ENCODE measurements at places on chromosomes 1 and 21.
A peak's percentile ranks its signal among the peaks of the same experiment; 100 is the strongest.

- no peak for DNase-seq
Observed at GRCh38 chr1:30126848-30127247, 596.5 kb downstream of the MATN1 start.

GRCh38 chr21:31912501-31912900, 39.7 kb downstream of the HUNK start:
- no peak for DNase-seq

DNA sequence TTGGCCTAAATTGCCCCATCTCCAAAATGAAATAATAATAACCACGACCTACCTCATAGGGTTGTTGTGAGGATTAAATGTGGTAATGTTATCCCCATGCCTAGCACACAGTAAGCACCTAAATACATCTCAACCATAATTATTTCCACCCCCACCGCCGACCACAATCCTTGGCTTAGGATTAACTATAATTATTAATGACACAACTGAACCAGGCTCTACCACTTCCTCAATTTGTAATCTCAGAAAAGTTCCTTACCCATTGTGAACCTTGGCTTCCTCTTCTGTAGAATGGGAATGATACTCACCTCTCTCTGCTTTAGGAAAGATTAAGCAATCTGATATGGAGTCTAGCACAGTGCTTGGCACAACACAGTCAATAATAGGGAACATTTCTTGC, 44.3 kb upstream of the TACSTD2 start:
- no peak for DNase-seq

DNA sequence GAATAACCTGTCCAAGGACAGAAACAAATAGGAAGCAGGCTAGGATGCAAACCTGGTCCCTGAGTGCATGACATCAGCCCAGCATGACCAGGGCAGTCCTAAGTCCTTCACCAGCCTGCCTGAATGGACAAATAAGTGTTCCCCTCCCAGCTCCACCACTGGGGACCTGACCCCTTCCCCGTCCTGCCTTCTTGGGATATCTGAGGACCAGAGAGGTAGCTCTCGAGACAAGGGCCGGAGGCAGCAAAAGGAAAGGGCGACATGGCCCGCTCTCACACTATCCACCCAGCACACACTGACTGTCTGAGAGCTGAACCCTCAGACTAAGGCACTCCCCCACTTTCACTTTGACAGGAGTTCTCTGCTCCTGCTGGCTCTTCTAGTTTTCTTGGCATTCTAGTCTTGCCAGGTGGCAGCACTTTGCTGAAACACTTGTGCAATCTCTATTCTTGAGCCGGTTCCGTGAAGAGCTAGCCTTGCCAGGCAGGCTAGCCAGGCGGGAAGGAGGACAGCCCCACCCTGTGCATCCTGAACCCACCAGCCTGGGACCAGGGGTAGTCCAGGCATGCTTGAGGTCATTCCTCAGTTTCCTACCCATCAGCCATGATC, 251.1 kb upstream of the RAB4A start:
- DNase-seq, result no peak

DNA sequence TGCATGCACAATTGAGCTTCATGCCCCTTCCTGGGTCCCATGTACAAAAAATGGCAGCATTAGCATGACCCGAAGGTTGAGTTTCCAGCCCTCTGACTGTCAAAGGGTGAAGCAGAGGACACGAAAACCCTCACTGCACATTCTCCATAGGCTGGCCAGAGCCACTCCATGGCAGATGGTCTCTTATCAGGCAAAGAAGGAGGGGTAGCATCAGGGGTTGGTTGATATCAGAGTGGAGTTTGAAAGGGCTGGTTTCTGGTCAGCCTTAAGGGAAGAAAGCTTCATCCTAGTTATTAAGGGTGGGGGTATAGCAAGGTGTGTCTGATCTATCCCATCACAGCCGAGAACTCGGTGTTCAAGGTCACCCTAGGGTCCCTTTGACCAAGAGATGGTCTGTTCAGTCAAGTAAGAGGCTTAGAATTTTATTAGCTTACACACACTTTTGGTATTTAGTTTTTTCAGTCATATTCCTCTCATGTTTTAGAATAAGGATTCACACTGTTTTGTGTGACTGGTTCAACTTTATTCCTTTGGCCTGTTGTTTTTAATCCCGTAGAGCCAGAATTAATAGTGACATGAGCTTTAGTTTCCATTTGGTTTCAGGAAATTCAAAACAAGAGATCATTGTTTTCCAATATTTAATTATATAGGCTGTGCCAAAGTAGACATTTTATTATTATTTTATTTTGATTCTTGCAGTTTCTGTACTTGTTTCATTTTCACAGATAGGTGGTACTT, 199.9 kb upstream of the FMN2 start:
- DNase-seq, result no peak

DNA sequence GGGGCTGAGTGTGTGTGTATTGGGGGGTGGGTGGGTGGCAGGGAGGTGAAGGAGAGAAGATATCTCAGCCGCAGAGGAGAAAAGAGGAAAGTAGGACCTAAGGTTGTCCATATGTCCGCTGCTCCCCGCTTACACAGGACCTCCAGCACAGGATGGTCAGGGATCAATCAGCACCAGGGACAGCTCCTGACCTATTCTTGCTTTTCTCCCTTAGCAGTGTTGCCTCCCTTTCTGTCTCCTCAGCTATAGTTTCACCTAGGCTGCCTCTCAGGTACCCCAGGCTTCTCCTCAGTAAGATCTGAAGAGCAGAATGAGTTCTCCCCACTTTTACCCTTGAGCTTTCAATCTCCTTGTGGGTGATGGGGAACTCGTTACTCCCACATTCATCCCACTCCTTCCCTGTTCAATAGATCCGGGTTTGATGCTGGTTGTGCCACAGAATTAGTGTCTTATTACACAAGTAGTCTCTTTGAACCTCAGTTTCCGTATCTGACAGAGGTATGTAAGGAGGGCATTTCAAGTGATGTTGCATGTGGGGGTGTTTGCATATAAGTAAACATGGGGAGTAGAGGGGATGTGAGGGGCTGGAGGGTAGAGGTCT, 1.4 kb upstream of the DPH2 start:
- no peak for DNase-seq

DNA sequence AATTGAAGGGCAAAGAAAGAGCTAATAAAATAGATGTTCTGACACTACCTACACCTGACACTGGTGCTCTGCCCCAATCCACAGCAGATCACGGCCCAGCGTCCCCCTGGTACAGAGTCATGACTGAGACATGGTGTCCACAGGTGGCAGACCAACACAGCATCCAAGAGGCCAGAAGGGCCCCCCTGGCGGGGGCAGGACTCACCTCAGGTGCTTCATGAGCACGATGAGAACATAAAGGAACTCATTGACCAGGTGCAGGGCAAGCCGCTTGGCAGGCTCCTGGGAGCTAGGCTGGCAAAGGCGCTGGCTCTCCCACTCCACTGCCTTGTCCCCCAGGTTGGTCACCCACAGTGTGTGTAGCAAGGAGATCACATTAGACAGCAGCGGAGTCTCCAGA, 20.4 kb downstream of the MRAP start:
- DNase-seq, result no peak

DNA sequence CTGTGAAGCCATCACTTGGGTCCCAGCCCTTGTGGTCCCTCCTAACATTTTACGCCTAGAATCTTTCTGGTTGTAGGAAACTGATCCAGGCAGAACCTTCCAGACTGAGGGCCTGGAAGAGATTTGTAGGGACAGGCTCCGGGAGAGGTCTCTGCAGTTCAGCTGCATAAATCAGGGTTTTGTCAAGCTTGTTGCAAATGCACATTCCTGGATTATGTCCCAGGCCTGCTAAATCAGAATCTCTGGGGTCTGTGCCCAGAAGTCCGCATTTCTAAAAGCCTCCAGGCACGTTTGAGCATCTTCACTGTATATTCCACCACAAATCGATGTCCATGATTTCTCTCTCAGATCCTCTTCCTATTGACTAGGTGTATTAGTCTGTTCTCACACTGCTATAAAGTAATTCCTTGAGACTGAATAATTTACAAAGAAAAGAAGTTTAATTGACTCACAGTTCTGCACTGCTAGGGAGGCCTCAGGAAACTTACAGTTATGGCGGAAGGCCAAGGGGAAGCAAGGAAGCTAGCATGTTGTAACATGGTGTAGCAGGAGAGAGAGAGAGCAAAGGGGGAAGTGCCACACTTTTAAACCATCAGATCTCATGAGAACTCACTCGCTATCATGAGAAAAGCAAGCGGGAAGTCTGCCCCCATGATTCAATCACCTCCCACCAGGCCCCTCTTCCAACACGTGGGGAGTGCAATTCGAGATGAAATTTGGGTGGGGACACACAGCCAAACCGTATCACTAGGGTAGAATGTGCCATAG, 1.2 kb upstream of the FHAD1 start:
- peak; percentile 50 for DNase-seq

DNA sequence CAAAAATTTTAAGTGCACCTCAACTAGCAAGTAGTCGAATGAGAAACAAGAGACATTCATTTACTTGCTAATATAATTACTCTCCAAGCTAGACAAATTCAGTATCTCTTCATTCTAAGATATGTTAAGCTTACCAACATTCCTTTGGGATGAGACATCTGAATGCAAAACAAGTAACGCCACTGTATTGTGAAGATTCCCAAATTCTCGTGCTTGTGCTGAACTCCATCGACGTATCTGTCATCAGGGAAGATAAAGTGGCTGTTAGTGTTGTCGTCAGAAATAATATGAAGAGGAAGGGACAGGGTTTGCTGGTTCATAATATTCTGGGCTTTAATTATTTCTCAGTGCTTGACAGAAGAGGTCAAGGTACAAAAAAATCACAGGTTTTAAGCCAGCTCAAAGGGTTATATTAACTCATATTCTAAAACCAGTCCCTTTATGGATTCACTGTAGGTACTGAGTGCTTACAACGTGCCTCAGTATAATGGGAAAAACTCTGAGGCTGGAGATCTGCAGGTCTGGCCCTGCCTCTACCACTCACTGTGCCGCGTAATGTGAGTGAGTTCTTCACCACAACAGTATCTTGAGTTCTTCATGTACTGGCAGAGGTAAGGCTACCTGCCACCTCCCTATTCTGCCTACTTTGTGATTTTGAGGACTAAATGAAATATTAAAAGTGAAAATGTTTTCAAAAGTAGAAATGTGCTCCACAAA, 42.0 kb downstream of the PCSK9 start:
- DNase-seq, result no peak

DNA sequence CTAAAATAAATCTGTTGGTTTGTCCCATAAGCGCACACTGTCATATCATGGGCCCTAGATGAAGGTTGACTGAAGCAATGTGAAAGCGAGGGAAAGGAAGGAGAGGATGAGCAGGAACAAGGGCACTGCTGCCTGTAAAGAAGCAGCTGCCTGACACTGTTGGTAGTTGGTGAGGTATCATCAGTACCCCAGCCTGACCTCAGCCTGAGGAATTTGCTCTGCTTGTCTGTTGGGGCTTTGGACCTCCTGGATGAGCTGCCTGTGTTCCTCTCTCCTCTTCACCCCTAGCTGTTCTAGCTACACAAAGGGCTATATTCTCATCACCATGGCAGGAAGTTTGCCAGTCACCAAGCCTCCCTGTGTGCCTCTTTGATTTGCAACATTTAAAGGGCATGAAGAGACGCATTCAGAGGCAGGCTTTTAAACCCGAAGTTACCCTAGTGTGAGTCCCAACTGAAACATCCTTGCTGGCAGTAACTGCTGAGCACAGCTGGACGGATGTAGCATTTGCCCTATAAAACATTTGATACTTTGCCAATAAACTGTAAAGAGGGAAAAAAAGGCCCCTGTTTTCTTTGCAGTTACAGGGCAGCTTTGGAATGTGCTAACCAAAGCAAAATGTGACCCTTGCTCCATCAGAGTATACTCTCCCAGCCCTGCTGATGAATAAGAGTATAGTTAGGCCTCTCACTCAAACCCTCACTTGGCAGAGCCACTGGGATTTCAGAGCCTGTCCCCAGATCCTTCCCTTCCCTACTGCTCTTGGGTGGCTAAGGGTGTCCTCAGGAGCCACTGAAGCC, 22.2 kb upstream of the SPATA6 start:
- DNase-seq, result no peak

DNA sequence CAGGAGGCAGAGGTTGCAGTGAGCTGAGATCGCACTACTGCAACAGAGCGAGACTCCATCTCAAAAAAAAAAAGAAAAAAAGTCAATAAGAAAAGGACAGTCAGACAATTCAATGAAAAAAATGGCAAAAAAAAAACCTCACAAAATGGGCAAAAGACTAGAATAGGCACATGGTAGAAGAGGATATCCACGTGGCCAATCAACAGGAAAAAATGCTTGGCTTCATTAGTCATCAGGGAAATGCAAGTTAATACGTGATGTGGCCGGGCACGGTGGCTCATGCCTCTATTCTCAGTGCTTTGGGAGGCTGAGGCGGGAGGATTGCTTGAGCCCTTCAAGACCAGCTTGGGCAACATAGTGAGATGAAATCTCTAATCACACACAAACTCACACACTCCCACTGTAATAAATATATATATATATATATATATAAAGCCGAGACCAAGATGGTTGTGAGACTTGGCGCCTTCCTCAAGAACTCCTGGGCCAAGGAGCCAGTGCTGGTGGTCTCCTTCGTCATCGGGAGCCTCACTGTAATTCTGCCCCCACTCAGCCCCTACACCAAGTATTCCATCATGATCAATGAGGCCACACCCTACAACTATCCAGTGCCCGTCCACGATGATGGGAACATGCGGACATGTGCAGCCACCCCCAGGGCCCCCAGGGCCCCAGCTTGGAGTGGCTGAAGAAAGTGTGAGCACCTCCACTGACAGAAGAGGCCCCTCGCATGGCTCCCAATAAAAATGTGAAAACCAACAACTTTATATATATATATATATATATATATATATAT, 22.9 kb upstream of the LEFTY2 start:
- no peak for DNase-seq

DNA sequence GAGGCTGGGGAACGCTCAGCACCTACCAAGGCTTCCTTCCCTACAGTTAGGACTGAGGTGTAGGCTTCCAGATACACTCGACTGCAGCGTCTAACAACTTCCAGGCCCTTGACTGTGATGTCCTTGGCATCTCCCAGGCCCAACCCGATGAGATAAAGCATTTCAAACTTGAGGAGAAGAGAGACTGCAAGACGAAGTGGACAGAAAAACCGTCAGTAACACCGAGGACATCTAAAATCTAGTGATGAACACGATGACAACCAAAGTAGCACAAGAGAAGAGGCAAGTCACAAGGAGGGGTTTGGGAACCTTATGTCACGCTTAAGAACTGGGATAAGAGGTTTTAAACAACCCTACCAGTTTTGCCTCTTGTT, 314 bp downstream of the DPH5 start:
- no peak for DNase-seq

DNA sequence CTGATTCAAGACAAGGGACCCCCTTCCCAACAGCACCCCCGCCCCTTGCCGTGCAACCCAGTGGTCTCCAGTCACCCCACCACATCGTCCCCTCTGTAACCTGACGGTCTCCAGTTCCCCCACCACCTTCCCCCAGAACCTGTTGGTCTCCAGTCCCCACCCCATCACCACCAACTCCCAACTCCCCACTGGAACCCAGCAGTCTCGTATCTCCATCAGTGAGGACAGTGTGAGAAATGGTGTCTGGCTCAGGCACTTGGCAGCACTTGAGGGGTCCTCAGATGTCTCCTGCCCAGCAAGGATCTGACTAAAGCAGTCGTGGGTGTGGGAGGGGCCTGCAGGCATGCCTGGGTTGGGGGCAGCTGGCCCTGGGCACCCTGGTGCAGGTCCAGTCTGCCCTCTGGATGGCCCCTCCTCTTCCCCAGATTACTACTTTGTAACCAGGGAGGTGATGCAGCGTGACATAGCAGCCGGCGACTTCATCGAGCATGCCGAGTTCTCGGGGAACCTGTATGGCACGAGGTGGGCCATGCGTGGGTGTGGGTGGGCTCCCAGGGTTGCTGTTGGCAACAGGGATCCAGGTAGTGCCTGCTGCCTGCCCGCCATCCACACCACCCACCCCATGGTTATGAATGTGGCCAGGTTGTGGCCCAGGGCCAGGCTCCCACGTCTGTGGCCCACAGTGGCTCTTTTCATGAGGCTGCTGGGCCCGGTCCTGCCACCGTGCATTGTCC, 3.1 kb upstream of the GJC2 start:
- no peak for DNase-seq
